ENCODE measurements at places on chromosomes 6 and 20. TPM values are rescaled to one million over a fixed set of nuclear protein-coding genes. Genes with fewer than 3 reads are reported as not detected.
A peak's percentile ranks its signal among the peaks of the same experiment; 100 is the strongest.

DNA sequence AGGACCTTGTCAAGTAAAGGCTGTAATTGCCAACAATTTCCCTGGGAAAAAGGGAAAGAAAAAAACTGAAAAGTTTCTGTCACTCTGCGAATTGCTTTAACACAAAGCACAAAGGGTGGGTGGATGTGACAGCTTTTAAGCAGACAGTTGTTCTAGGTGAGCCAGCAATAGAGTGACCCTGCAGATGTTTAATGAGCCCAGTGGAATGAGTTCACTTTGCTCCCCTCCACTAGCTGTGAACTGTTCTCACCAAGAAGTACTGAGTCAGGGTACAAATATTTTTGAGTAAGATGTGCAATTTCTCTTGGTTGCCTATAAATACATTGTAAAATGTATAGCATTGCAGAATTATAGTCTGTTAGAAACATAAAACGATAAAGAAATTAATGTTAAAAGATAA, 26.2 kb upstream of the LRRC1 start:
- H3K27me3 ChIP-seq: no peaks in the 10 kb centered on the region
- H3K36me3 ChIP-seq: peaks cover under 1% of the 10 kb centered on the region
- peaks cover 3% of the 10 kb centered on the region for H3K4me1 ChIP-seq
- H3K27ac ChIP-seq: no peak overlapping the region
- no peak overlapping the region for H3K4me3 ChIP-seq

GRCh38 chr6:65627015-65627414, 80.0 kb downstream of the EYS start:
- H3K36me3 ChIP-seq: no peaks in the 10 kb centered on the region
- H3K4me1 ChIP-seq: no peaks in the 10 kb centered on the region

DNA sequence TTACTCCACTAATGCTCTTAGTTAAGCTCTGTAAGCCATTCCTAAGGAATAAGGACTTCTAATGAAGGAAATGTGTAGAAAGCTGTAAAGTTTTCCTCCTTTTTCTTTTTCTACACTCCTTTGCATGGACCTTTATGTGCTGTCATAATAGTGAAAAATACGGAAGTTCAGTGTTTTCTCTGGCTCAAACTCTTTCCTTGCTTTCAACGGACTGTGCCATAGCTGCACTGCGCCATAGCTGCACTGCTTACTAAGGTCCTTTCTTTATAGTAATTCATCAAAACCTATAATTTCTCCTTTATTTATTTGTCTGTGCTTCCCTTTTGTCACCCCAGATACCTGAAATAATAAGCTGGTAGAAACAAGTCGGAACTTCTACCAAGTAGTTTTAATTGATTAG, 67.3 kb downstream of the RNF144B start:
- no peaks in the 10 kb centered on the region for H3K36me3 ChIP-seq
- DNase-seq: no peak
- H3K27me3 ChIP-seq: no peaks in the 10 kb centered on the region
- H3K4me3 ChIP-seq: no peak overlapping the region

- H3K36me3 ChIP-seq: peaks cover 35% of the 10 kb centered on the region
- H3K4me3 ChIP-seq: no peak overlapping the region
- peaks cover 1% of the 10 kb centered on the region for H3K4me1 ChIP-seq
- peak; percentile 4 for DNase-seq
These were observed 259.2 kb downstream of the DLL1 start for GRCh38 chr6:170031684-170032121.

DNA sequence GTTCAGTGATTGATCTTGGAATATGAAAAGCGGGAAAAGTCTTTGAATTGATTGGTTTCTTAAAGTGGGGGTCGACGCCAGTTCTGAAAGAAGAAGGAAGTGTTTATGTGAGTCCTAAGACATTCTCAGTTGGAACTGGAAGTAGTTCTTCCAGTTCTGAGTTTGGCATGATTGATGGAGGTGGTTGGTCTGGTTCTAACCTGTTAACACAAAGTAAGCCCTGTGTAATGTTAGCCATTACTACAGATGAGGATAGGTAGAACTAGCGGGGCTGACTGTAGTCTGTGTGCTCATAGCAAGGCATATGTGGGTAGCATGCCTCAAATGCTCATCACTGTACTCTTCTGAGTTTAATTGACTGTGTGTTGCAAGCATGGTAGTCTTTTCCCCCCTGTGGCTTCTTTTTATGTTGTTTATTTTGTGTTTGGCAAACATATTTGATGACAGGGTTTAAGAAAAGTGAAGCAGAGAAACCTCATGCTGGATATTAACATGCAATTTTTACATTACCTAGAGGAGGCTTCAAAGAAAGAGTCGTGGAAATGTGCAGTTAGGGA, 24.9 kb downstream of the CITED2 start:
- H3K27me3 ChIP-seq: peaks cover 2% of the 10 kb centered on the region
- no peak for DNase-seq
- no peak overlapping the region for H3K27ac ChIP-seq
- no peak overlapping the region for H3K4me3 ChIP-seq
- peaks cover 3% of the 10 kb centered on the region for H3K4me1 ChIP-seq

GRCh38 chr20:1823450-1823844, 71.8 kb upstream of the SIRPA start:
- H3K36me3 ChIP-seq: peaks cover 9% of the 10 kb centered on the region
- H3K4me3 ChIP-seq: no peak overlapping the region
- H3K27ac ChIP-seq: no peak overlapping the region
- H3K4me1 ChIP-seq: no peaks in the 10 kb centered on the region
- peaks cover 12% of the 10 kb centered on the region for H3K27me3 ChIP-seq

GRCh38 chr6:20711518-20711917, 177.3 kb downstream of the CDKAL1 start:
- H3K27me3 ChIP-seq: no peaks in the 10 kb centered on the region
- H3K27ac ChIP-seq: no peak overlapping the region
- H3K4me3 ChIP-seq: no peak overlapping the region

GRCh38 chr6:17484201-17484849, 90.9 kb downstream of the CAP2 start:
- peak; percentile 25 for DNase-seq
- no peaks in the 10 kb centered on the region for H3K27me3 ChIP-seq
- H3K4me1 ChIP-seq: peaks cover 11% of the 10 kb centered on the region

GRCh38 chr20:31538326-31538725, 24.1 kb downstream of the HM13 start:
- peaks cover 18% of the 10 kb centered on the region for H3K36me3 ChIP-seq
- H3K4me3 ChIP-seq: no peak overlapping the region
- peaks cover 5% of the 10 kb centered on the region for H3K4me1 ChIP-seq

GRCh38 chr20:28562510-28562898, 2695.0 kb upstream of the DEFB115 start:
- no peak for DNase-seq
- H3K27me3 ChIP-seq: peaks cover 10% of the 10 kb centered on the region
- H3K36me3 ChIP-seq: peaks cover 24% of the 10 kb centered on the region
- no peak overlapping the region for H3K27ac ChIP-seq
- no peak overlapping the region for H3K4me3 ChIP-seq

GRCh38 chr6:16103722-16104121, 25.2 kb upstream of the MYLIP start:
- peaks cover 12% of the 10 kb centered on the region for H3K36me3 ChIP-seq
- no peak overlapping the region for H3K4me3 ChIP-seq
- DNase-seq: peak; percentile 16

GRCh38 chr6:62323818-62324431, 37.9 kb upstream of the KHDRBS2 start:
- H3K27ac ChIP-seq: no peak overlapping the region
- DNase-seq: no peak
- H3K4me1 ChIP-seq: peaks cover 2% of the 10 kb centered on the region
- H3K4me3 ChIP-seq: no peak overlapping the region
- H3K27me3 ChIP-seq: no peaks in the 10 kb centered on the region

DNA sequence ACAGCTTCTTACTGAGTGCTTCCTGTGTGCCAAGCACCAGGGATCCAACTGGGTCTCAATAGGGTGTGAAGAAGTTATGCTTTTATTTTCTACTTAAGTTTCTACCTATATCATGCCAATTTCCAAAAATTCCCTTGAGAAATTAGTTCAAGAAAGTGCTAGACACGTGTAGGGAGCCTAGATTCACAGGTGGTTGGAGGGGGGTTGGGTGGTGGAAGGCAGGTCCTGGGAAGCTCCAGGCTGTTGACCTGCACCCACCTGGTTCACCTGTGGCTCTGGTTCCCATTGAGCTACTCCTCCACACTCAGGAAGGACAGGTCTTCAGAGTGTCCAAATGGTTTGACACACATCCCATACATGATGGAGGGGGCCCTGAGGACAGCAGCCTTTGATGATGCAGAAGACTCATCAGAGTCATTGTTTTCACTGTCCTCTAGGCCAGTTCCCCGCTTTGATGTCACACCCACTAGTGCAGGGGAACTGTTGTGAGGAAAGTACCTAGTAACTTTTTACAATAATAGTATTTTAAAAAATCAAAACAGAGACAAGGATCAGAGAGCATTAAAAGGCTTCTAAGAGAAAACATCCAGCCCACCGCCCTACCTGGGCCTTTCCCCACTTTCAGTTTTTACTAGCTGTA, 39.8 kb upstream of the MYL9 start:
- H3K36me3 ChIP-seq: peaks cover 4% of the 10 kb centered on the region
- peaks cover 4% of the 10 kb centered on the region for H3K4me1 ChIP-seq
- DNase-seq: no peak
- no peak overlapping the region for H3K4me3 ChIP-seq
- no peak overlapping the region for H3K27ac ChIP-seq

GRCh38 chr20:15042723-15043122, 705.3 kb upstream of the FLRT3 start:
- H3K36me3 ChIP-seq: no peaks in the 10 kb centered on the region
- no peaks in the 10 kb centered on the region for H3K4me1 ChIP-seq
- H3K27ac ChIP-seq: no peak overlapping the region
- no peak for DNase-seq
- no peak overlapping the region for H3K4me3 ChIP-seq

DNA sequence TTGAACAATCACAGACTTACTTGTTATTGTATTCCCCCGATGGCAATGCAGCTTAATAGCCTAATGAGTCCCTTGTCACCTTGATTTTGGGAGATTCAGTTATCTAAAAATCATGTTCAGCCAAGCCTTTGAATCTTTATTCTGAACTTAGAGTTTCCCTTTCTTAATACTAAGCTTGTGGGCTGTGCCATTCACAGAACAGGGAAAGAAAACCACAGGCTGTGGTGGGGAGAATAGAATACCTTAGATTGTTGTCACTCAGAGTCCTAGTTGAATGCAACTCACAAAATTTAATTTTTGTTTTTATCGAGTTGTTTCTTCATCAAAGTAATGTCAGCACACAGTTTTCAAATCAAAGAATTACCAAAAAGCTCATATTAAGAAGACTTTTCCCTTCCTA, 37.4 kb downstream of the RFPL4B start:
- no peak overlapping the region for H3K4me3 ChIP-seq
- H3K27ac ChIP-seq: no peak overlapping the region
- no peak for DNase-seq

DNA sequence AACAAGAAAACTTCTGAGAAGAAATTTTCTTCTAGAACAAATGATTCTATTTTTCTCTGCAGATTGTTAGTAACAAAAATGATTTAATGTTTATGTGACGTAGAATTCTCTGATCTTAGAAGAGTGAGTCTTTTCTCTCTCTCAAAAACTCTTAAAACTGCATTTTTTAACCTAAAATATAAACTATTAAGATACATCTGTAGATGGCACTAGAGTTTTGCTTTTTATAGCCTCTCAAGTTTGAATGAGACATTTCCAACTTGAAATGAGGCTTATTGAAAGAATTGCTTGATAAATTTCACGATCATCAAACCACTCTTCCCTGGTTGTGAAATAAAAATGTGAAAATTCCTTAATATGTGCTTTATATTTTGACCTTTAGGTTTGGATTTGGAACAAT, 53.8 kb downstream of the PHF3 start:
- H3K4me1 ChIP-seq: no peaks in the 10 kb centered on the region
- no peak overlapping the region for H3K27ac ChIP-seq
- H3K4me3 ChIP-seq: no peak overlapping the region
- no peak for DNase-seq

GRCh38 chr6:168194732-168195567, 115.9 kb upstream of the FRMD1 start:
- H3K27ac ChIP-seq: no peak overlapping the region
- DNase-seq: no peak
- H3K36me3 ChIP-seq: no peaks in the 10 kb centered on the region
- H3K4me3 ChIP-seq: no peak overlapping the region
- H3K4me1 ChIP-seq: peaks cover 6% of the 10 kb centered on the region

DNA sequence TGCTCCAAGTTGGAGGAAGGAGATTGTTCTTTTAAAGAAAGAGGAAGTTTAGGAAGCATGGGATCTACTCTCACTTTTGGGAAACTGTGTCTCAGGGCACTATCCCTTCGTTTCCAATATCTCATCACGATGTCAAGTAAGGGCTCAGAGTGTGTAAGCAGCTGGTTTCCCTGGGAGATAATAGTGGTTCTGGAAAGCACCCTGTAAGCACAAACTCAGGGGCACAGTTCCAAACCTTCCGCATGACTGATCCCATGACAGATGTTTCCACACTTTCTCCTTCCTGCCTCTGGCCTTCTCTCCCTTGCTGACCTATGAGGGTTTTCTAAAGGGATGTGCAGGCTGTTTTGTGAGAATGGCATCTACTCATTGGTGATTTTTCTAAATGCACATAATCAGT, 33.9 kb downstream of the ADTRP start:
- DNase-seq: no peak
- peaks cover 4% of the 10 kb centered on the region for H3K36me3 ChIP-seq
- no peak overlapping the region for H3K4me3 ChIP-seq
- peaks cover 2% of the 10 kb centered on the region for H3K4me1 ChIP-seq
- no peaks in the 10 kb centered on the region for H3K27me3 ChIP-seq

DNA sequence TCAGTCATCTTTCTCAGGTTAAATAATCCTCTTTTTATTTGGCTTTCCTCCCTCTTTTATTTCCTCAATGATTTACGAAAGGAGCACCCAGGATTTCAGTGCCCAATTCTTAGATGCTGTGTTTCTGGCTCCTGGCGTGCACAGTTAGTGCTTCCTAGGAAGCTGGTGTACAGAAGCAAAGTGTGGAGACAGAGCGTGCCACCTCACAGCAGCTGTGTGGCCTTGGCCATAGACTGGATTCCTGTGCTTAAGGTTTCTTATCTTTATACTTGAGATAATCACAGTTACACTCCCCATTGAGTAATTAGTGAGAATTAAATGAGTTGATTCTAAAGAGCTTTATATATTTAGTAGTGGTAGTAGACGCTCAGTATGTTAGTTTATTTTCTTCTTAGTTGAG, 39.7 kb upstream of the GJA1 start:
- H3K27me3 ChIP-seq: peaks cover 3% of the 10 kb centered on the region
- DNase-seq: no peak
- H3K4me3 ChIP-seq: no peak overlapping the region
- H3K27ac ChIP-seq: no peak overlapping the region
- H3K4me1 ChIP-seq: no peaks in the 10 kb centered on the region
- H3K36me3 ChIP-seq: no peaks in the 10 kb centered on the region

- peaks cover 12% of the 10 kb centered on the region for H3K4me1 ChIP-seq
- no peaks in the 10 kb centered on the region for H3K36me3 ChIP-seq
- H3K4me3 ChIP-seq: no peak overlapping the region
- peaks cover 2% of the 10 kb centered on the region for H3K27me3 ChIP-seq
These were observed 164.7 kb downstream of the FOXC1 start for GRCh38 chr6:1774226-1774915.

The PTCRA gene
- total RNA-seq: not detected

The SIRPB1 gene
- total RNA-seq: not detected

The TRIM15 gene
- total RNA-seq: not detected

The RNF144B gene
- not detected for total RNA-seq

The LIN28B gene
- total RNA-seq: 105 TPM

The IL17F gene
- not detected for total RNA-seq

The TFAP2C gene
- 35.3 TPM for total RNA-seq

The UBE2C gene
- total RNA-seq: 33.0 TPM

The RAB22A gene
- total RNA-seq: 9.5 TPM

The TRERF1 gene
- 12.8 TPM for total RNA-seq

The PROKR2 gene
- total RNA-seq: 0.86 TPM

The MRPS18A gene
- 27.7 TPM for total RNA-seq

Measured in glutamatergic neuron (in vitro differentiated cells).